Fibroblast of skin of right biceps (primary cell): ENCODE measurements at places on chromosomes 11 and 22.

GRCh38 chr22:44438481-44439131 lies 59.4 kb downstream of the RTL6 start:
- DNase-seq: no peak

DNA sequence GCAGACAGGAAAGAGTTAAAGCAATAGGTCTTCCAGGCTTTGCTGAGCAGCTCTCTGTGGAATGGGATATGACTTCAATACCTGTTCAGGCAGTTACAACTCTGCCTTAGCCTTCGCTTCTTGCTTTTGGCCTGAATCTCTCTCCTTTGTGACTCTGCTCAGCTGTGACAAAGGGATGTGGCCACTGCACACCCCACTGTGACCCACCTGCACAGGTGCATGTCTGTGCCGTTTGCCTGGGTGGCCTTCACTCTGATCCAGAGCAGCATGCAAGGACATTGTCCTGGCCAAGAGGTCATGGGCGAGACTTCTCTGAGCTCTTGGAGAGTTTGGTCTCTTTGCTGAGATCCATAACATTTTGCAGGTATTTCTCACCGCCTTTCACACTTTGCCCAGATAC lies 891.3 kb downstream of the BRD1 start:
- no peak for DNase-seq

- no peak for DNase-seq
These were observed 138.1 kb downstream of the SHANK2 start for GRCh38 chr11:71114124-71114851.

DNA sequence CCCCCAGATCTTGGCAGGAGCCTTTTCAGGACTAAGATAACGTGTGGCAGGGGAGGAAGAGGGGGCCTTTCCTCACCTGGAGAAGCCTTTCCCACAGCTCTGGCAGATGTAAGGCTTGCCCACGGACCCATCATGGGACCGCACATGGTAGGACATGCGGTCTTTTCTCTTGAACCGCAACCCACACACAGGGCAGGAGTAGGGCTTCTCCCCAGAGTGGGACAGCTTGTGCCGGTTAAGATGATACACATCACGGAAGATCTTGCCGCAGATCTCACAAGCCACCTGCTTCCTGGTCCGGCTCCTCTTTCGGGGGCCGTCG lies 1.9 kb downstream of the PATZ1 start:
- no peak for DNase-seq

DNA sequence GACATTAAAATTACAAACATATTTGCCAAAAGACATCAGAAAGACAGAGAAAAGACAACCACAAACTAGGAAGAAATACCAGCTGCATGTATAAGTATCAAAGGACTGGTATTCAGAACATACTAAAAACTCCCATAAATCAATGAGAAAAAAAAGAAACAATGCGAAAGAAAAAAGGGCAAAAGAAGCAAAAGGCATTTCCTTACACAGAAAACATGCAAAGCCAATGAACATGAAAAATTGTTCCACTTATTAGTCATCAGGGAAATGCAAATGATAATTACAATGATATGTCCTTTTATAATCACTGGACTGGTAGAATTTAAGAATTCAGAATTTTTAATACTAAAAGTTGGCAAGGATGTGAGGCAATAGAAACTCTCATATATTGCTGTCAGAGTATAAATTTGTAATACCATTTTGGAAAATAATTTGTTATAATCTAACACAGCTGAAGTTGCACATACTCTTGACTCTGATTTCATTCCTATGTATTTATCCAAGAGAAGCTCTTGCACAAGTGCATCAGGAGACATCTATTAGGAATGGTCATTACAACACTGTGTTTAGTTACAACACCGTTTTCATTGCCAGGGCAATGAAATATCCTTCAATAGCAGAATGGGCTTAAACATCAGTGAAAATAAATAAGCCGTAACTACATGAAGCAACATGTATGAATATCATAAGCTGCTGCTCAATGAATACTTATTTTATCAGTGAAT lies 279.7 kb downstream of the SWAP70 start:
- peak; percentile 91 for DNase-seq

GRCh38 chr11:64865286-64866172 lies 12.9 kb downstream of the EHD1 start:
- DNase-seq: peak; percentile 90

GRCh38 chr11:47506373-47506772 lies 46.6 kb downstream of the CELF1 start:
- DNase-seq: no peak

GRCh38 chr11:12674936-12675696 lies 895 bp downstream of the TEAD1 start:
- DNase-seq: peak; percentile 35

GRCh38 chr22:37378642-37379058 lies 48.6 kb downstream of the ELFN2 start:
- DNase-seq: peak; percentile 9

GRCh38 chr11:59615120-59615636 lies 396 bp downstream of the OSBP start:
- DNase-seq: no peak

GRCh38 chr11:119236490-119236889 lies 30.4 kb downstream of the CBL start:
- peak; percentile 80 for DNase-seq

GRCh38 chr22:35344956-35345690 lies 35.8 kb upstream of the HMOX1 start:
- no peak for DNase-seq

DNA sequence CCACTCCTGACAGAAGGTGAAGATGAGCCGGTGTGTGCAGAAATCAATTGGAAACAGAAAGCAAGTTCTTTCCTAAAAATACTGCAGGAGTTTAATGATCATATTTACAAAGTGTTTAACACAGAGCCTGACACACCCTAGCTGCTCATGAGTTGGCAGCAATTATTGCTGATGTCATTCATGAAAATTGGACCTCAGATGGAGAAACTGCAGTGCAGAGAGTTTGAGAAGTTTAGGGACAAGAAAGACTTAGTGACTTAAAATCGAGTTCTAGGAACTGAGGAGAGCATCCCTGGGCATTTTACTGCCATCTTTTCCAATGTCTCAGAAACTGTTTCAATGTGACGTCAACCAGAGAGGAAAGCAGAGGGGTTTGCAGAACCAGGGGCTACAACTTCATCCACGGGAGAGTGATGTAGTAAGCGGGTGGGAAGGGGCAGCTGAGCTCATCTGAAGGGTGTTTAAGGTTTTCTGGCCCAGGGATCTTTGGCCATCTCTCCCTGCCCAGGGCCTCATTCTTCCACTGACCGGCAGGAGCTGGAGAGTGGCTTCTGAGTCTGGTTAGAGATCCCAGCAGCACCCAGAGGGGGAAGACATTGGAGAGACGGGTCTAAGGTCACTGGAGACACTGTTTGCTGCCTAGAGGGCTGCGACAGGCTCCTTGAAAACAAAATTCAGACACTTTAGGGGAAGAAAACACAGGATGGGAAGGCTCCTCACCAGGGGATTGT lies 21.1 kb upstream of the IGLL5 start:
- DNase-seq: no peak

- DNase-seq: no peak
These were observed 4.0 kb downstream of the SLN start for GRCh38 chr11:107707807-107708206.

GRCh38 chr22:46415776-46416519 lies 80.4 kb downstream of the TRMU start:
- DNase-seq: peak; percentile 5

DNA sequence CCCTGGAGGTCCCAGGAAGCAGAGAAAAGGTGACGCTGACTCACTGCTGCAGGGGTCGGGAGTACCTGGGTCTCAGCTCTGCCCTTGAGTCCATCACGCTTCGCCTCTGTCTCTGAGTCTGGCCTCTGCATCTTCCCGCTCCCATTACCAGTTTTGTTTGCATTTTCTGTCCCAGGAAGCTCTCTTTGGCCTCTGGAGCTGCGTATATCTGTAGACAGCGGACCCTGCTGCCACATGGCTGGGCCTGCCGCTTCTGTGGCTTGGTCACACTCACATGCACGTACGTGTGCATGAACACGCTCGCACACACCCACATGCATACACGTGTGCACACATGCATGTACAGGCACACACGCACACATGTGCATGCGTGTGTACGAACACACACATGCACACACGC lies 20.8 kb upstream of the APOBEC3A start:
- DNase-seq: no peak

DNA sequence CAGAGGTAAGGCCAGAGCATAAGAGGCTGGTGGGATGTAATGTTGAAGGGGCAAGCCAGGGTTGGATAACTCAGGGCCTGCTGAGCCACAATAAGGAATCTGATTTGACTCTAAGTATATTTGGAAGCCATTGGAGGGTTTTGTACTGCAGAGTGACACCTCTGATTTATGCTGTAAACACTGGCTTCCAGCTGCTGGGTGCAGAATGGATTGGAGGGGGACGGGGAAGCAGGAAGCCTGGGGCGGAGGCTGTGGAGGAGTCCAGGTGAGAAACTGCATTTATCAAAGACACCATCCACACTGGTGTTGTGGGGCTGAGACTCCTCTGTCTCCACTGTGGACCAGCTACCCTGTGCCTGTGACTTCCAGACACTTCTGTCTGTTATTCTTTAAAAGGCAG lies 26.8 kb downstream of the MIAT start:
- DNase-seq: no peak

DNA sequence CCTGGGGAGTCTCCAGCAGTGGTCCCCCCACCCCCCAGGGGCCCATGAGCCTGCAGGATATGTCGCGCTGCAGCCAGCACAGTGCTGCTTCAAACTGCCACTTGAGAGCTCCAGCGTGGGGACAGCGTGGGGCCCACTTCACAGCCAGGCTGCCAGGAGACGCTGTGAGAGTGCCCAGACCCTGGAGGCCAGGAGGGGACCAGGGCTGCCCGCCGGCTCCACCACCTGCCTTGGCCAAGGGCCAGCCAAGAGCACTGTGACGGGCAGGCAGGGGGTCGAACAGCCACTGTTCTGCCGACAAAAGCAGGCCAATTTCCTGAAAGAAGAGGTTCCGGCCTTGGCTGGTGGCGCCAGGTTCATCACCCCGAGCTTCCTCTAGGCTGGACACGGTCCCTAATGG lies 60.2 kb downstream of the FLRT1 start:
- no peak for DNase-seq

- DNase-seq: no peak
These were observed 151.8 kb downstream of the MPPED1 start for GRCh38 chr22:43563571-43563970.

- DNase-seq: peak; percentile 39
These were observed 8.8 kb upstream of the CUL5 start for GRCh38 chr11:107999759-108000455.

DNA sequence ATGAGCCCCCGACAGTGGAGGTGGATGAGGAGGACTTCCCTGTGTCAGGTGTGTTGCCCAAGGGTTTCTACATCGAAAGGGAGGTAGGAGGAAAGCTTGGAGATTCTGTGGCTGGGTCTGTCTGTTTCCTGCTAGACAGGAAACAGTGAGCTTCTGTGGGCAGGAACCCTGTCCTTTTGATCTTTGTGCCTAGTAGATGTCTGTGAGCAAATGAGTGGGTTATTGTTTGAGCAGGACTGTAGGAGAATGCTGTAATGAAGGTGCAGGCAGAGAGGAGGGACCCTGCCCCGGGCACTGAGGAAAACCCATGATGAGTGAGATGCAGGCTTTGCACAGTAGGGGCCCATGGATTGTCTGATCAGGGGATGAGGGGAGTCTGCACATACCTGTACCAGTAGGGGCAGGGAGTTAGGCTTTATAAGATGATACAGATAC lies 14.0 kb downstream of the USP35 start:
- DNase-seq: no peak

DNA sequence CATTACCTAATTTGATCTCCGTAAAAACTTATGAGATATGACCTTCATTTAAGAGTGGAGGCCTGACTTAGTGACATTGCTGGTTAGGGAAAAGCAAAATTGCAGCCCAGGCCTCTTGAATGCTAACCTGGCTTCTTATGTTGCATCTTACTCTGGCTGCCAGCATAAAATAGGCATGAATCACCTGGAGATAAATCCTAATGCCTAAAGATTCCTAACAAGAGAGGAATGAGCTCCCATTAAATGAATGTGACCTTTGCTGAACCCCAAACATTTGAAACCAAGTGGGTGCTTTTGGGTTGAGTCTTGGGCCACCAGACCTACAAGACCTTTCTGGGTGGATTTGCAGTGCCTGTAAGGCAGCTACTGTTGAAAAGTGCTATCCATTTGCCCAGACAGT lies 1145.6 kb upstream of the TENM4 start:
- peak; percentile 0 for DNase-seq

DNA sequence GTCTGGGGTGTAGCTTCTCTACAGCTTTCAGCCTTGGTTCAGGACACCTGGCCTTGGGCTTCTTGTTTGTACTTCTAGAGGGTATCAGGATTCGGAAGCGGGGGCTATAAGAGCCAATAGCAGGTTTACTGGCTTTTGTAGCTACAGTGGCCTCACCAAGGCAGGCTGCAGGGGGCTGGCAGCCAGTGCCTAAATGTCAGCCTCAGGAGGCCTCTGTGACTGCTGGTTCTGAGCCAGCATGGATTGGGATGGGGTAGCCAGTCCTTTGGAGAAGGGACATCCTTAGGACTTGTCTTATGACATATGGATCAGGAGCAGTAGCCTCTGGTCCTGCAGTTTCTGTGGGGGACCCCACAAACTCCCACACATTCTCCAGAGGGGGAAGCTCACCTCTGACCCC lies 29.9 kb downstream of the EIF3F start:
- DNase-seq: no peak

- no peak for DNase-seq
These were observed 103.3 kb upstream of the NNMT start for GRCh38 chr11:114192841-114193389.

GRCh38 chr22:49199224-49199623 lies 628.4 kb downstream of the BRD1 start:
- no peak for DNase-seq

DNA sequence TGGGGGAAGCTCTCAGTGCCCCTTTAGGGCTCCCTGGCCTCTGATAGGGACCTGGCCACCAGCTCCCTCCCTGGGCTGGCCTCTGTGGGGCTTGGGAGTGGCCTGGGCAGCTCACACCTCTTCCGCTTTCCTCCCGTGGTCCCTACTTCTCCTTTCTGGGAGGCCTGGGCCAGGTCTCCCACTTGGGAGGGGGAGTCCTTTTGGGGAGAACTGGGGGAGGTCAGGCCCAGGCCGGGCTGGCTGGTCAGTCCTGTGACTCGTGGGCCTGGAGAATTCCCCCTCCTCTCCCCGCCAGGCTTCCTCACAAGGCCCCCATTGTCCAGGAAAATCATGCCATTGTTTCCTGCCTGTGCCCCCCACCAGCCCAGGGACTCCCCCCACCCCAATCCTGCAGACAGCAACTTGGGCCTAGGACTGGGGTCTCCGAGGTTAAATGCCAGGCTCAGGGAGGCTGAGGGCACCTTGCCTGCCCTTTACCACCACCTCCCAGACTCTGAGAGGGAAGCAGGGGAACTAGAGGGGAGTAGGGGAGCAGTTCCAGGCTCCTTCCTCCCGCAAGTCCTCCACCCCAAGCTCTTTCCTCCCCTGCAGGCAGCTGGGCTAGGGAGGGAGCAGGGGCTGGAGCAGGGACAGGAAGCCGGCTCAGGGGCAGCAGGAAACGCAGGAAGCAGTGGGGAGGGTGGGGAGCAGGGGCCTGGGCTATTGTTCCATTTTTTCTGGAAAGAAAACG lies 2.8 kb downstream of the MAP3K11 start:
- no peak for DNase-seq

GRCh38 chr22:23818541-23818940 lies 20.3 kb downstream of the DERL3 start:
- no peak for DNase-seq
